NCI-H1048 (cell line): ENCODE measurements at places on chromosomes 16 and 17.

DNA sequence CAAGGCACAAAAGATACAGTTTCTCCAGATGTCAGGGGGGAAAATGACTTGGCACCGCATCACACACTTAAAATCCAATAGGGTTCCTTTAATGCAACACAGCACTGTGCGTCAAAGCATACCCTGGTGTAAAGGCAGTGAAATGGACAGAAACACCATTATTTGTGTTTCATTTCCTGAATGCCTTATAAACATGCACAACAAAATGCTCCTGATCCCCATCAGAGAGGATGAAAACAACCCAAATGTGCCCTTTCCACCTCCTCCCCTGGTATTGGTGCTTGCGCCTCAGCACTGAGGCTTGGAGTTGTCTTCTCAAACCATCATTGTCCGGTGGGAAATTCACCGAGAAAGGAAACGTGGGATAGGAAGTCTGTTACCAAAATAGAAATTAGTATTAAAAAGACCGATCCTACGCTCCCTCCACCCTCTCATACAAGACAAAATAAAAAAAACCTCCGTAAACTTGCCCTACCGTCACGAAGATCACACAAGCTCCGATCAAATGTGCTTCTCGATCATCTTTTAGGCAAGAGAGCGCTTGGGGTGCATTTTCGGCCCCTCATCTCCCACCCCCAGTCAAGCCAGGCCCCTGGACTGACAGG lies 722 bp downstream of the CDC27 start:
- no peak for DNase-seq

GRCh38 chr17:42133461-42134041 lies 10.9 kb downstream of the HSPB9 start:
- DNase-seq = no peak

GRCh38 chr17:49776551-49777300 lies 11.8 kb upstream of the KAT7 start:
- DNase-seq = no peak

DNA sequence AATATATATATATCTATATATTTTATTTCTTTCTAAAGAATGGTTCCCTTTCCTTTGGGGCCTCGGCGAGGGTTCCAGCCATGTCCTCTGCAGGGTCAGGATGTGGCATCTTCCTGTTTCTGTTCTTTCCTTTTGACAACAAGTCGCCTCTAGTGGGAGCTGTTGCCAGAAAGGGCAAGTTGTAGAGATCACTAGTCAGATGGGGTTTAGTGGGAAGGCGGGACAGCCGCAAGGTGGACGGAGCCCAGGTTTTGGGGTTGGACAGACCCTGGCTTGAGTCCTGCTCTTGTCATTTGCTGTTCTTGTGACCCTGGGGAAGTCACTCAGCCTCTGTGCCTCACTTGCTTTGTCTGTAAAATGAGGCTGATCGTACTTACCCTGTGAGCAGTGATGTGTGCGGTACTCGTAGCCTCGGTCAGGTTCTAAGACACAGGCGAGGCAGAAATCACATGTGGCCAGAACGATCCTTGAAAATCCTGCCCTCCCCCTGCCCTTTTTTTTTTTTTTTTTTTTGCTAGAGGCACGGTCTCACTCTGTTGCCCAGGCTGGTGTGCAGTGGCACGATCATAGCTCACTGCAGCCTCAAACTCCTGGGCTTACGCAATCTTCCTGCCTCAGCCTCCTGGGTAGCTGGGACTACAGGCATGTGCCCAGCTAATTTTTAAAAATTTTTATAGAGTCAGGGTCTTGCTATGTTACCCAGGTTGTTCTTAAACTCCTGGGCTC lies 80.1 kb downstream of the ABCC6 start:
- DNase-seq = no peak

- no peak for DNase-seq
Observed at GRCh38 chr16:73275024-73275423, 227.1 kb upstream of the ZFHX3 start.

DNA sequence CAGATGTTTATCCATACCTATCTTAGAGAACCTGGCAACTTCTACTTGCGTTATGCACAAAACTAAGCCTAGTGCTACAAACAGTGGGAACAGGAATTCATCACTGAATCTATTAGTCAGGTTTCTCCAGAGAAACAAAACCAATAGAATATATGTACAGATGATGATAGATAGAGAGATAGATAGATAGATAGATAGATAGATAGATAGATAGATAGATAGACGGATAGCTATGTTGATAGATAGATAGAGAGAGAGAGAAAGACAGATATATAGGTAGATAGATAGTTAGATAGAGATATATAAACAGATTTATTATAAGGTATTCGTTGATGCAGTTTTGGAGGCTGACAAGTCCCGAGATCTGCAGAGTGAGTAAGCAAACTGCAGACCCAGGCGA lies 495.6 kb downstream of the TMEM114 start:
- no peak for DNase-seq

- DNase-seq = no peak
Observed at GRCh38 chr16:60608971-60609370, 1427.3 kb downstream of the CDH8 start.

DNA sequence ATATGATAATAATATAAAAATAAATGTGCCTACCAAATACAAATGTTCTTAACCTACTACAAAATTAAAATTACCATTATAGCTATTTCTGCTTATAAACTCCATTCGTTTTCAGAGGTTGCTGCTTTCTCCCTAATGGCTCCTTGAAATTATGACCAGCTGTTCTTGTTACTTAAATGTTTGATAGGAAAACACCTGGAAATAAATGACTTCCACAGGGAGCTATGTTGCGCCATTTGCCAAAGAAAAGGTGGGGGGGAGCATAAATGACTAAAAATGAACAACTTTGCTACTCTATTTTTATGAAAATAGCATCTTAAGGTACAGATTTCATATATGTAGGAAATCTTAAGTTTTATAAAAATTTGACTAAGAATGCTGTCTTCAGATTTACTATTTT lies 157.5 kb upstream of the MON1B start:
- DNase-seq = no peak

GRCh38 chr17:51475730-51476129 lies 215.4 kb downstream of the UTP18 start:
- DNase-seq = no peak

DNA sequence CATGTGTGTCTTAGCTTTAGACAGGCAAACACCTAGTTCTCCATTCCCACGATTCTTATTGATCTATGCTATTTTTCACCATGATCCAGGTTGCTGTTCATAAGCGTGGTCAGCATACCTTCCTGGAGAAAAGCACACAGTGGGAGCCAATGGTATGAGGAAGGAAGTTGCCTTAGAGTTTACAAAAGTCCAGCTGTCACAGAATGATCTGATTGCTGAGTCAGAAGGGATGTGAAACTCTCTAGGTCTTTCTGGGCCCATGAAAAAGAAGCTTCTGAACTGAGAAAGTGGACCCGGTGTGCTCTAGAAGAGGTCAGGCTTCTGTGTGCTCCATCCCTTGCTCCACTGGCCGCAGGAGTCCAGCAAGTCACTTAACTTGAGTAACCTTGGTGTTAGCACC lies 71.0 kb upstream of the CCL1 start:
- no peak for DNase-seq
